ENCODE measurements at places on chromosomes 7 and 10. TPM values are rescaled to one million over a fixed set of nuclear protein-coding genes. Genes with fewer than 3 reads are reported as not detected.

- no peak for DNase-seq
Observed at GRCh38 chr10:88076027-88076880, 212.8 kb downstream of the PTEN start.

- no peak for DNase-seq
Observed at GRCh38 chr7:77825131-77825530, 26.6 kb downstream of the PHTF2 start.

DNA sequence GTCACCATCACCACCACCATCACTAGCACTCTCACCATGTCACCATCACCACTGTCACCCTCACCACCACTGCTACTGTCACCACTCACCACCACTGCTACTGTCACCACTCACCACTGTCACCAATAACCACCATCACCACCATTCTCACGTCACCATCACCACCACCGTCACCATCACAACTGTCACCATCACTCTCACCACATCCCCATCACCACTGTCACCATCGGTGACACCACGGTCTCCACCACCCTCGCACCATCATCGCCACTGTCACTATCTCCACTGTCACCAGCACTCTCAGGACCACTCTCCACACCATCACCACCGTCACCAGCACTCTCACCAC is 130.4 kb downstream of the MAD1L1 start:
- no peak for DNase-seq

- no peak for DNase-seq
Observed at GRCh38 chr7:66281678-66282590, 76.8 kb downstream of the TPST1 start.

DNA sequence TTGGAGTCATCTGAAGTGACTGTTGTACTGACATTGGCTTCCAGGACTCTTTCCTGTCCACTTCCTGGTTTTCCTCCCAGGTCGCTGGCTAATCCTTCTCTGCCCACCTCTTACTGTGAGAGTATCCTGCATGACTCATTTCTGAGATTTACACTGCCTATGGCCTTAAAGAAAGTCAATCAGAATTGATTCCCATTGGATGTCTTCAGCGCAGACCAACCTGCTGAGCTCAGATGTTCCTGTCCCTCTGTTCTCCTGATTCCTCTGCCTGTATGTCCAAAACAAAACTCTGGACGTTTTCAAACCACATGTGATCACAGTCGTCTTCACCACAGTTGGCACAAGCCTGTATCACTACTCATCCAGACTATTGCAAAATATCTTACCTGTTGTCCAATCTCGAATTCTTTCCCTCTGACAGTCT is 262.1 kb downstream of the CREB5 start:
- DNase-seq, result no peak

UBTD1 gene
- 1.1 TPM for total RNA-seq

All from CD8-positive, alpha-beta T cell (primary cell).